Lower lobe of right lung (tissue), 2 donors: ENCODE measurements at places on chromosomes 16 and 17. TPM values are rescaled to one million over a fixed set of nuclear protein-coding genes. Genes with fewer than 3 reads are reported as not detected.

DNA sequence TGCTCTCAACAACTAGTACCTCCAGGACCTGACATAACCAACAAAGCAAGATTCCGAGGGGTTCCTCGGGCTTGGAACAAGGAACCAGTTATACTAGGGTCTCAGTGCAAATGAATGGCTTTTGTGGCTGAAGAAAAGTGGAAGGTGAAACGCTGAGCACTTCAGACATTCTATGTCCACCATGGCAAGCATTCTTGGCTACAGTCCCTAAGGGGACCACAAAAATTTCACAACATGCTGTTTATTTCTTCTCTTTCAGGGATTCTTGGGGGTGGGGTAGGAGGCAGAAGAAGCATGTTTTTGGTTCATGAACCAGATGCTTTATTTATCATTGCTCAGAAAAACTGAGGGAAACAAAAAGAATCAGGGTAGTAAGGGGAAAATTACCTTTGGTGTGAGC, 479.9 kb upstream of the CDH11 start:
- H3K27me3 ChIP-seq, result no peaks in the 10 kb centered on the region
- H3K4me1 ChIP-seq, result no peaks in the 10 kb centered on the region
- no peak overlapping the region for H3K4me3 ChIP-seq
- no peaks in the 10 kb centered on the region for H3K36me3 ChIP-seq
- no peak for DNase-seq

DNA sequence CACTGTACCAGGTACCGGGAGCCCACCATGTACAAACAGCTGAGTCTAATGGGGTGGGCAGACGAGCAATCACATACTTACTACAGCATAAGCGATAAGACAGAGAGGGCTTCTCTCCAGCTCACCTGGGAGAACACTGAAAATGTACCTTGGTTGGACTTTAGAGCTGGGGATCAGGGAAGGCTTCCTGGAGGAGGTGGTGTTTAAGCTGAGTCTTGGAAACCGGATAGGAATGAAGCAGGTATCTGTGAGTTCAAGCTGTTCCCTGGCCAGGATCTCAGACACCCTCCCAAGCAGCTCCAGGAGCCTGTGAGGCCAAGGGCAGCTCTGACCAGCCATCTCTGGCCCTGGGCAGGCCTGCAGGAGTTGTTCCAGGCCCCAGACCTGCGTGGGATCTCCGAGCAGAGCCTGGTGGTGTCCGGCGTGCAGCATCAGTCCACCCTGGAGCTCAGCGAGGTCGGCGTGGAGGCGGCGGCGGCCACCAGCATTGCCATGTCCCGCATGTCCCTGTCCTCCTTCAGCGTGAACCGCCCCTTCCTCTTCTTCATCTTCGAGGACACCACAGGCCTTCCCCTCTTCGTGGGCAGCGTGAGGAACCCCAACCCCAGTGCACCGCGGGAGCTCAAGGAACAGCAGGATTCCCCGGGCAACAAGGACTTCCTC, 8.0 kb upstream of the SERPINF1 start:
- H3K4me1 ChIP-seq, result peaks cover 46% of the 10 kb centered on the region
- H3K4me3 ChIP-seq, result peak overlapping the region; percentile 44
- H3K36me3 ChIP-seq, result no peaks in the 10 kb centered on the region
- peak overlapping the region; percentile 41 for H3K27ac ChIP-seq

DNA sequence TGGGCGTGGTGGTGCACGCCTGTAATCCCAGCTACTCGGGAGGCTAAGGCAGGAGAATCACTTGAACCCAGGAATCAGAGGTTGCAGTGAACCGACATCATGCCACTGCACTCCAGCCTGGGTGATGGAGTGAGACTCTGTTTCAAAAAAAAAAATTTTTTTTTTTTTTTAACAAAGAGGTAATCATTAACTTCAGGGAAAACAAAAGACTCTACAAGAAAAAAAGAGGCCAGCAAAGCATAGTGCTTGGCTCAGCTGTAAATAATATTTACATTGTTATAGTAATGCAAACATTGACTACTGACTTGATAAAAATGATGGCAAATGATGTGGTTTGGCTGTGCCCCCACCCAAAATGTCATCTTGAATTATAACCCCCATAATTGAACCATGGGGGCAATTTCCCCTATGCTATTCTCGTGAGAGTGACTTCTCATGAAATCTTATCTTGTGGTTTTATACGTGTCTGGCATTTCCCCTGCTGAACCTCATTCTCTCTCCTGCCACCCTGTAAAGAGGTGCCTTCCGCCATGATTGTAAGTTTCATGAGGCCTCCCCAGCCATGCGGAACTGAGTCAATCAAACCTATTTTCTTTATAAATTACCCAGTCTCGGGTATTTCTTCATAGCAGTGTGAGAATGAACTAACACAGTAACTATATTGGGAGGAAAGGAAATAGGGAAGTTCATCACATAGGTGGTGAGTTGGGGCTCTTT, 12.7 kb upstream of the SSTR2 start:
- H3K4me3 ChIP-seq, result no peak overlapping the region
- no peak for DNase-seq
- no peaks in the 10 kb centered on the region for H3K36me3 ChIP-seq
- H3K27ac ChIP-seq, result no peak overlapping the region

GRCh38 chr16:49055824-49056545, 225.7 kb downstream of the CBLN1 start:
- H3K36me3 ChIP-seq, result no peaks in the 10 kb centered on the region
- no peak overlapping the region for H3K4me3 ChIP-seq
- no peaks in the 10 kb centered on the region for H3K4me1 ChIP-seq
- DNase-seq, result no peak

DNA sequence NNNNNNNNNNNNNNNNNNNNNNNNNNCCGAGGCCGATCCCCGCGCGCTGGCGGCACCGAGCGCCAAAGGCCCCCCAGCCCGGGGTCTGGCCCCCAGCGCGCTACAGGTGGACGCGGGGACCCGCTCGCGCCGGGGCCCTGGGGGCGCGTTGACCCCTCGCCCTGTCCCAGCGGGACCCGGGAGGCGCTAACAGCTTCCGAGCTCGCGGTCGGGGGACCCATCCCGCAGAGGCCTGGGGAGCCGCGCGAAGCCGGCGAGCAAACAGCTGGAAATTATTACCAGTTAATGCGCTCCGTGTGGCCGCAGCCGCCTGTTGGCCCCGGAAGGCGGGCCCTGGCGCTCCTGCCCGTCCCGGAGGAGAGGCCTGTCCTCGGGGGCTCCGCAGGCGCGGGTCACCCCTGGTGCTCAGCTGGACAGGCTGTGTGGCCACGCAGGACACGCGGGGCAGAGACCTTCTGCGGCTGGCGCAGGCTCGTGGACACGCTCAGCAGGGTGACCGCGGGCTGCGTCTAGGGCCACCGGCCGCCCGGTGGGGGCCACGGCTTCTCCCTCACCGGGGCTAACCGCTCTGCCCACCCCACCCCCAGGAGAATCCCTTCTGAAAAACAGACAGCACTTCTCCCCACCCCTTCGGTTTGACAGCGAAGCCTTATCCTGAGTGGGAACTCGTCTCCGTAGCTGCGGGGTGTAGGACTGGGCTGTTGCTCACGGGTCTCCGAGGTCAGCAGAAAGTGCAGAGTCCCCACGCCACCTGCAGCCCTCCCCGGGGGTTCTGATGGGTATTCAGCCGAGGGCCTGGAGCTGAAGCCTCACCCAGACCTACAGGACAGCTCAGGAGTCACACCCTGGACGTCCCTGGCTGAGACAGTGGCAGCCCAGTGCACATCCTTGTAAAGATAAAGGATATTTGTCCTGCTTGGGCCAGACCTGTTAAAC, 138.7 kb upstream of the RPH3AL start:
- H3K27me3 ChIP-seq, result no peaks in the 10 kb centered on the region
- peak; percentile 73 for DNase-seq
- peak overlapping the region; percentile 68 for H3K27ac ChIP-seq

DNA sequence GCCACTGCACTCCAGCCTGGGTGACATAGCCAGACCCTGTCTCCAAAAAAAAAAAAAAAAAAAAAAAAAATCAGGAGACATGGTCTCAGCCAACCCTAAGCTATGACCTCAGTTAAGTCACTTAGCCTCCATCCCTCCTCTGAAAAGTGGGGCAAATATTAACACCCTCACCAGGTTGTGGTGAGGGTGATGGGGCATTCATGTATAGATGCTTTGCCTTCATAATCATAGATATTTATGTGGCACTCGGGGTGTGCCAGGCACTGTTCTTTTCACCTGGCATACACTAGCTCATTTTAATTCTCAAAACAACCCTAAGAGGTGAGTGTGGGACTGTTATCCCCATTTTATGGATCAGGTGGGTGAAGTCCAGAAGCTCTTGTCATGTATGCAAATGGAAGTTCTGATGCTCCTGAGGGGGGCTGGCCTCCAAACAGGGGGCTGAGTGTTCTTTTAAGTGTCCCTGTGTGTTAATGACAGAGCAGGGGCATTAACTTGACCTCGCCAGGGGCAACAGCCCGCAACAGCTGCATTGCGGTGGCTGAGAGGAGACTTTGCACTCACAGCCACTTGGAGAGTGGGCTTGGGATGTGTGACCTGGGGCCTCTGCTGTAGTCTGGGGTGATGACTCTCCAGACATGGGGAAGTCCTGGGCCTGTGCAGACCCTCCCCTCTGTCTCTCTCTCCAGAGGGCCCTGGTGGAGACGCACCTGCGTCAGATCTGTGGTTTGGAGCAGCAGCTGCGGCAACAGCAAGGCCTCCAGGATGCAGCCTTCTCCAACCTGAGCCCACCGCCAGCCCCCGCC, 4.1 kb downstream of the TBKBP1 start:
- H3K27me3 ChIP-seq, result no peaks in the 10 kb centered on the region
- H3K36me3 ChIP-seq, result peaks cover 19% of the 10 kb centered on the region
- no peak for DNase-seq

DNA sequence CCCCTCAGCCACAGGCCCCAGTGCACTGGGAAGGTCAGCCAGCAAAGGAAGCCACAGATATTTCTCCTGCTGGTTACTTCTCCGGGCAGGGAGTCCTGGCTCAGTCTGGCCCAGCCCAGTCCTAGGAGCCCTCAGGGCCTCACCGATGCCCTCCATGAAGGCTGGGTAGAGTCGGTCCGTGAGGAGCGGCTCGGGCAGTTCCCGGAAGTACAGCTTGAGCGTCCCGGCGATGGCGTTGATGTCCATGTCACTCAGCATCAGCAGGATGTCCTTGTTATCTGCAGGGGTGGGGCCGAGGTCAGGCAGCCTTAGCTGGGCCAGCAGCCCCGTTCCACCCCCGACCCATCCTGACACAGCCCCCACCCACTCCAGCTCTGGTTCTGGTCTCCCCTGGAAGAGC, 13.7 kb downstream of the TIMM22 start:
- H3K27ac ChIP-seq, result peak overlapping the region; percentile 56
- DNase-seq, result no peak
- H3K27me3 ChIP-seq, result no peaks in the 10 kb centered on the region
- H3K4me1 ChIP-seq, result peaks cover 37% of the 10 kb centered on the region
- peaks cover 78% of the 10 kb centered on the region for H3K36me3 ChIP-seq
- H3K4me3 ChIP-seq, result no peak overlapping the region

DNA sequence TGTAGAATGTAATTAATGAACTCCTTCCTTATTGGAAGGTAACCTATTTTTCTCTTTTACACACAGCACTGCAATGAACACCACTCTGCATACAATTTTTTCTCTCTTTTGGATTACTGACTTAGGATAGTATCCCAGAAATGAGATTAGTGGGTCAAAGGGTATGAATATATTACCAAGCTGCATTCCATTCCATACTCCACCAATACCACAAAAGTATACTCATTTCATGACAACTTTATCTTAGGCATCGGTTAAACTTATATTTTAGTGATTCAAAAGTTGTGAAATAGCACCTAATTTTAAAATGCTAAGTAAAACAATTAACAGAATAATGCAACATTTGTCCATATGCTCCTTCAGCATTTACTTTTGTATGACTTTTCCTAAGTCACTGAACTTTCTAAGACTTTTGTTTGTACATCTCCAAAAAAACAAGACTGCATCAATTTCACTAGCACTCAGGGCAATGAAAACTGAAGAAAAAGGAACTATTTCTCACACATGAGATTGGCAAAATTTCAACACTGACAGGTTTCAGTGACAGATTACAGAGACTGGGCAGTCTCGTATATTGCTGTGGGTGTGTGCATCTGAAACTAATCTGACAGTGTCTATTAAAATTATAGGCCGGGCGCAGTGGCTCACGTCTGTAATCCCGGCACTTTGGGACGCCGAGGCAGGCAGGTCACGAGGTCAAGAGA, 32.1 kb downstream of the HELZ start:
- peaks cover 48% of the 10 kb centered on the region for H3K4me1 ChIP-seq
- H3K36me3 ChIP-seq, result peaks cover 30% of the 10 kb centered on the region
- H3K4me3 ChIP-seq, result no peak overlapping the region
- H3K27ac ChIP-seq, result no peak overlapping the region
- no peak for DNase-seq

DNA sequence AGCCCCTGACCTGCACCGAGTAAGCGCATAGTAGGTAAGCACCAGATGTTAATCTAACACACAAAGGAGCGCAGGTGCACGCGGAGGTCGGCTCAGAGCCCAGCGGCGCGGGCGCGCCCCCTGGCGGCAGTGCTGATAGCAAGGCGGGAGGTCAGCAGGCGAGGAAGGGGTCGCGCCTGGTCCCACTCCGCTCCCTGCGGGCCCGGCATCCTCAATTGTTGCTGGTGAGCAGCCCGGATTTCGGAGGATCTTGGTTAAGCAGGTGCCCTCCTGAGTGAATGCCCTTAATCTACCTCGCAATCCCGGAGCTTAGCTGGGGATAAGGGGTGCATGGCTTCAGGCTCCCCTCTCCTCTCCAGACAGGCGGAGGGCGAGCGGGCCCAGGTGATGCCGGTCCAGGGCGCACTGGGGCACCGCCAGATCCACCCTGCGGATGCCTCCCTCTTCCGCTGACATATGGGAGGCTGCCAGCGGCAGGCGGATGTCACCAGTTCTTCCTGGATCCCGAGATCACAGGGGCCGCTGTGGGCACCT, 4.0 kb upstream of the WNT3 start:
- H3K27ac ChIP-seq, result no peak overlapping the region
- peak; percentile 64 for DNase-seq
- peaks cover 20% of the 10 kb centered on the region for H3K4me1 ChIP-seq
- H3K27me3 ChIP-seq, result peaks cover 67% of the 10 kb centered on the region
- H3K4me3 ChIP-seq, result no peak overlapping the region

The IGFBP4 gene
- total RNA-seq, result 371 TPM
